Activated CD4-positive, alpha-beta T cell treated with anti-CD3 and anti-CD28 coated beads, Interleukin-2, amount 10 ng/mL, durations not matched to agents 7 days and 5 days (primary cell): ENCODE measurements at places on chromosomes 16 and 17. TPM values are rescaled to one million over a fixed set of nuclear protein-coding genes. Genes with fewer than 3 reads are reported as not detected.

GRCh38 chr16:14501331-14502255 lies 128.5 kb downstream of the PARN start:
- H3K36me3 ChIP-seq: peaks cover 2% of the 10 kb centered on the region
- H3K4me3 ChIP-seq: no peak overlapping the region
- H3K4me1 ChIP-seq: peaks cover 10% of the 10 kb centered on the region
- H3K27ac ChIP-seq: no peak overlapping the region

- no peaks in the 10 kb centered on the region for H3K4me1 ChIP-seq
- no peak for DNase-seq
- H3K27ac ChIP-seq: no peak overlapping the region
- no peak overlapping the region for H3K4me3 ChIP-seq
- H3K36me3 ChIP-seq: no peaks in the 10 kb centered on the region
Measured at GRCh38 chr17:14270508-14270907, 30.4 kb upstream of the HS3ST3B1 start.

- H3K4me1 ChIP-seq: no peaks in the 10 kb centered on the region
- no peaks in the 10 kb centered on the region for H3K36me3 ChIP-seq
- no peak overlapping the region for H3K27ac ChIP-seq
- no peak for DNase-seq
- H3K27me3 ChIP-seq: peaks cover 2% of the 10 kb centered on the region
- H3K4me3 ChIP-seq: no peak overlapping the region
Measured at GRCh38 chr17:45975640-45976295, 23.3 kb upstream of the STH start.

DNA sequence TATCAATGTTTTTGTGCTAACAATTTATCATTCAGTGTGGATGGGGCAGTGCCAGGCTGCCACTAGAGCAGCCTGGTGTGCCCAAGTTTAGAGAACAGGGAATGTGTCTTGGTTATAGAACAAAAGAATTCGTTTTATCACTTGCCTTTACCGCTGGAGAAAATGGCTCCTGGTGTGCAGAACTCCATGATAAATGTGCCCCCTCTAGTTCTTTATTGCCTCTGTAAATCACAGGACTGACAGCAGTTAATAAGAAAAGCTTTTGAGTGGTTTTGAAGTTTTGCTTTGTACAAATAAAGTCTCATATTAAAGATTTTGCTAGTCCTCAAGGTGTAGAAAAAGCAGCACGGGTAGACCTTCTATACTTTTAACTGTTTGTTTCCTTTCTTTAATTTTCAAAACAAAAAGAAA lies 28.2 kb upstream of the PSMD7 start:
- H3K36me3 ChIP-seq: no peaks in the 10 kb centered on the region
- DNase-seq: no peak
- no peak overlapping the region for H3K27ac ChIP-seq

DNA sequence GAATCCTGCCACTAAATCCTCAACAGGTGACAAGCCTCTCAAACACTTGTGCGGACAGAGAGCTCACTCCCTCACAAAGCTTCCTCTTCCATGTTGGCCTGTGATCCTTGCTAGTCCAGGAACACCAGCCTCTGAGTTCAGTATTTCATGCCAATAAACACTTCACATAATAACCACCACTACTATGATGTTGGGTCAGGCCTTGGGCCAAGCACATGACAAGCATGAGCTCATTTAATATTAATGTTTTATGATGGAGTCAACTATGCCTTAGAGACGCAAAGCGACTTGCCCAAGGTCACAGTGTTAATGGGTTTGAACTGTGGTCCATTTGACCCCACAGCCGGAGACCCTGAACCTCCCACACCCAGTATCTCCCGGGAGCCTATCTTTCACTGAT lies 129.1 kb downstream of the GAS7 start:
- no peak for DNase-seq
- H3K4me3 ChIP-seq: no peak overlapping the region
- no peak overlapping the region for H3K27ac ChIP-seq
- H3K27me3 ChIP-seq: no peaks in the 10 kb centered on the region

DNA sequence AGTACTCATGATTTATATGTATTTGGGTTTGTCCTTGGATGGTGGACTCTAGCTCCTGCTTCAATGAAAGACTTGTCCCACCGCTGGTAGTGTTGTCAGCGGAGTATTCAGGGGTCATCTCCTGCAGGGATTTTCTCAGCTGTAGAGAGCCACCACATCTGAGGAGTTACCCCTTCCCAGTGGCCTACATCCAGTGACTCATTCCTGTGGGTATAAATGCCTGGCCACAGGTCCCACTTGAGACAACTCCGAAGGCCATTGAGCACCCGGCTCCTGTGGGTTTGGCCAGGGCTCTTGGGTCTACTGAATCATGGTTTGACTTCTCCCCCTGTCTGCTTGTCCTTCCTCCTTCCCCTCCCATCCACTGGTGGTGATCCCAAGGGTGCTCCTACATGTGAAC lies 34.6 kb upstream of the WSB1 start:
- H3K36me3 ChIP-seq: no peaks in the 10 kb centered on the region
- H3K4me1 ChIP-seq: no peaks in the 10 kb centered on the region
- no peak overlapping the region for H3K4me3 ChIP-seq
- no peak for DNase-seq

GRCh38 chr17:27575912-27576252 lies 55.1 kb upstream of the LGALS9 start:
- DNase-seq: no peak

- peaks cover 13% of the 10 kb centered on the region for H3K36me3 ChIP-seq
- H3K27ac ChIP-seq: peak overlapping the region; percentile 66
- no peak for DNase-seq
- peaks cover 70% of the 10 kb centered on the region for H3K27me3 ChIP-seq
Measured at GRCh38 chr16:54932021-54932660, 1.5 kb downstream of the IRX5 start.

Gene CRYM
- total RNA-seq: not detected

Gene SEPTIN1
- total RNA-seq: 383 TPM

Gene RNF112
- total RNA-seq: 0.58 TPM

Gene ABI3
- total RNA-seq: 59.4 TPM

Gene SYT17
- total RNA-seq: not detected

Gene RGS11
- not detected for total RNA-seq
